ENCODE measurements at places on chromosomes 3 and 15. TPM values are rescaled to one million over a fixed set of nuclear protein-coding genes. Genes with fewer than 3 reads are reported as not detected.

The ERICH6 gene
- total RNA-seq = not detected

The NLGN1 gene
- 15.7 TPM for total RNA-seq

The P4HTM gene
- 28.2 TPM for total RNA-seq

The SERPINI2 gene
- total RNA-seq = not detected

The SIDT1 gene
- 0.22 TPM for total RNA-seq

GRCh38 chr3:196641333-196642054 is 2.0 kb downstream of the NRROS start:
- DNase-seq = no peak
- H3K36me3 ChIP-seq = no peaks in the 10 kb centered on the region
- peaks cover 23% of the 10 kb centered on the region for H3K27me3 ChIP-seq
- H3K4me1 ChIP-seq = peaks cover 40% of the 10 kb centered on the region
- H3K4me3 ChIP-seq = no peak overlapping the region

Data from WTC11 (cell line).